ENCODE measurements at places on chromosomes 16 and 17. TPM values are rescaled to one million over a fixed set of nuclear protein-coding genes. Genes with fewer than 3 reads are reported as not detected.
A peak's percentile ranks its signal among the peaks of the same experiment; 100 is the strongest.

GRCh38 chr16:62870554-62870953 lies 834.3 kb upstream of the CDH8 start:
- DNase-seq: no peak

- no peak for DNase-seq
Observed at GRCh38 chr16:57775661-57776469, 26.4 kb downstream of the KIFC3 start.

GRCh38 chr16:72202014-72202413 lies 30.1 kb upstream of the PMFBP1 start:
- no peak for DNase-seq

DNA sequence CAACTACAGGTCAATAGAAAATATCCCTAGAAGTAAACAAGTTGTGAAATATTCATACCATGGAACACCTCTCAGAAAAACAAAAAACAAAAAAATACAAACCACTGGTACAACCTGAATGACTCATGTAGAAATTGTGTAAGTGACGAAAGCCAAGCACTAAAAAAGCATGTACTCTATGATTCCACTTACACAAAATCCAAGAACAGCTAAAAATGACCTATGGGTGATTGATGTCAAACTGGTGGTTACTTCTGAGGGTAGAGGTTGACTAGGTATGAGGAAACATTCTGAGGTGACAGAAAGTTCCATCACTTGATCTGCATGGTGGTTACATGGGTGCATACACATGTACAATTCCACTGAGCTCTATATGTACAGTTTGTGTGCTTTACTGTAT lies 31.1 kb downstream of the DHRS7C start:
- DNase-seq: no peak

DNA sequence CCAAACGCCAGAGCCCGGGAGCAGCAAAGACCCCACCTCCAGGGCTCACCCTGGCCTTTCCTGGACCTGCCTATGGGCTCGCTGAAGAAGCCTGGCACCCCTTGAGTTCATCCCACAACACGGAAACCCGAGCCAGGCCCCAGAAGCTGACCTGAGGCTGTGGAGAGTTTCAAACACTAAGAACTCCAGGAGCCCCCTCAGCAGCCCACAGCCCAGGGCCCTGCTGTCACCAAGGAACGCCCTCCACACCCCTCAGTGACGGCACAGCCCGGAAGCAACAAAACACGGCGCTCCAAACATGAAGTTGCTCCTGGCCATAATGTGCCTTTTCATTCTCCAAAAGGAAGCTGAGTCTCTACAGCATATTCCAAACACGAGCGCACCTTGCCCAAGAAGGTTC lies 9.2 kb downstream of the SLC38A10 start:
- DNase-seq: no peak

GRCh38 chr17:80101946-80102663 lies 724 bp downstream of the GAA start:
- no peak for DNase-seq

- DNase-seq: no peak
Observed at GRCh38 chr16:57679767-57680482, 11.8 kb downstream of the ADGRG3 start.

DNA sequence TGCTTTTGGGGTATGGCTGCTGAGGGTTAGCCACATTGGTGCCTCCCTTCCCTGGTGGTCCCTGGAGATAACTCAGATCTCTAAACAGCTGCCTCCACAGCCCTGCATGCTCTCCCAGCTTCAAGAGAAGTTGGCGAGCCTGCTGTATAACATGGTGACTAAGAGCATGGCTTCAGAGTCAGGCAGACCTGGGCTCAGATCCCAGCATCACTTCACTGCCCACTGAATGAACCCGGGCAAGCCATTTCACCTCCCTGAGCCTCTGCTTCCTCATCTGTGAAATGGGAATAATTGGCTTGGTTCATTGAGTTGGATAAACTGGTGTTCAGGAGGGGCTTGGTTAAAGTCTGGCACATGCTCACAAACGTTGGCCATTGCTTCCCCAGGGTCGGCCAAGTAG lies 16.6 kb downstream of the KIF1C start:
- no peak for DNase-seq

DNA sequence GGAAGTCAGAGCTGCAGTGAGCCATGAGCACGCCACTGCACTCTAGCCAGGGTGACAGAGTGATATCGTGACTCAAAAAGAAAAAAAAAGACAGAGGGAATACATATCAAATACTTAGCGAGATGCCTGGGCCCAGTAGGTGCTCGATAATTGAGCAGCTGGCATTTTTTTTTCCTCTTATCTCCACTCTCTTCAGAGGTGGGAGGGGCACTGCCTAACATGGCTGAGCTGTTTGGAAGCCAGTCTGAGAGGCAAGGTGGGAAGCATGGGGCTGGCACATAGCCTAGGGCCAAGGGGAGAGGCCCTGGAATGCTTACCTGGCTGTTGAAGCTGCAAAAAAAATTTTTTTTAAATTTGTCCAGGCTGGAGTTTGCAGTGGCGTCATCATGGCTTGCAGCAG lies 38.4 kb downstream of the HIC1 start:
- no peak for DNase-seq

- DNase-seq: no peak
Observed at GRCh38 chr16:56990407-56991286, 1.3 kb downstream of the NLRC5 start.

- DNase-seq: no peak
Observed at GRCh38 chr16:12062343-12063003, 85.9 kb downstream of the SNX29 start.

GRCh38 chr16:88064011-88064888 lies 113.0 kb downstream of the BANP start:
- no peak for DNase-seq

GRCh38 chr17:42407289-42407836 lies 15.7 kb downstream of the CAVIN1 start:
- DNase-seq: peak; percentile 72

GRCh38 chr16:14658063-14658462 lies 25.3 kb downstream of the BFAR start:
- DNase-seq: peak; percentile 6

DNA sequence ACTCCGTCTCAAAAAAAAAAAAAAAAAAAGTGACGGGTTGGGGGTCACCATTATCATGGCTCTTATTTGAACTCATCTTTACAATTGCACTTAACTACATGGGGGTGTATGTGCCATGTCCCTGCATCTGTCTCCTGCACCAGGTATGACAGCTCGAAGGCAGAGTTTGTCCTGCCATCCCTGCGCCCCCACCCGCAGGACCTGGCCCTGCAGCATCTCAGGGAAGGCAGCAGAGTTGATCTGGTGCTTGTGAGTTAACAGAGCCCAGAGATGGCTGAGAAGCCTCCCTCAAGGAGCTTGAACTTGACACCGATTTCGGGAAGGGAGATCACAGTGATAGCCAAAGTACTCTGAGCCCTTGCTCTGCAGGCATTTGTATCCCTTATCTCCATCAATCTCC lies 44.8 kb downstream of the C16orf82 start:
- DNase-seq: no peak

GRCh38 chr16:2598723-2599122 lies 60.9 kb downstream of the PDPK1 start:
- DNase-seq: no peak

DNA sequence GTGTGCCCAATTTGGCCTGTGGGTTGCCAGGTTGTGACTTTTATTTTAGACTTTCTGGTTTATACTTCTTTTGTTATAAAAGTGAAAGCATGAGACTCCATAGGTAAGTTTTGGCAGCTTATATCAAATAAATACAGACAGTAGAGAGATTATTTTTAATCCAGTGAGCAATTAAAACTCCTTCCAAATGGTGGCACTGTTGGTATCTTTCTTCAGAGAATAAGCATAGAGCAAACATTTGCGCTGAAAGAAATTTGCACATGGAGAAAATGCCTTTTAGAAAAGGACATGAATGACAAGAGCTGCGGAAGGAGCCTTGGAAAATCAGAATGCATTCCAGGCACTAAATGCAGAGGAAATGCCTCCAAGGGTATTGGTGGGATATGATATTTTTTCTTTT lies 46.1 kb upstream of the DNAJA2 start:
- no peak for DNase-seq

DNA sequence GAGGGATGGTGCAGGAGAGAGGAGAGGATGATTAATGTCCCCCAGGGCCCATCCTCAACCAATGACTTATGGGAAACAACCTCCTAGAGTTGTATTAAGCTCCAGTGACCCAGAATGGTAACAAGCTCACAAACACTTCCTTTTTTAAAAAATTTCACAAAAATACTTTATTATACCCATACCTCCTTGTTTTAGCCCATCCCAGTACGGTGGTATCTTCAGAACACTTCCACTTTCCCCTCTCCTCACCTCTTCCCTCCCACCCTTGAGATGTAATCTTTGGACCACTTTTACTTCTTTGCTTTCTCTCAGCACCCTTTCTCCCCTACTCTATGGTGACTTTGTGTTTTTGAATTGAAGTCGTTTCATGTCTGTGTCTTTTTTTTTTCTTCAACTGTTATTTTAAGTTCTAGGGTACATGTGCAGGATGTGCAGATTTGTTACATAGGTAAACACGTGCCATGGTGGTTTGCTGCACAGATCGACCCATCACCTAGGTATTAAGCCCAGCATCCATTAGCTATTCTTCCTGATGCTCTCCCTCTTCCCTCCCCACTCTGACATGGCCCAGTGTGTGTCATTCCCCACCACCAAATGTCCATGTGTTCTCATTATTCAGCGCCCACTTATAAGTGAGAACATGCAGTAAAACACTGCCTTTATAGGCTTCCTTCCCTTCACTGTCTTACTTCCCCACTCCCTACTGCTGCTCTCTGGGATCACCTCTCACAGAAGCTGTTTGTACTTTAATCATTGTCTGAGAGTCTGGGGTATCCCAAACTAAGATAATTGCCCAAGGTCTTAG lies 124.5 kb downstream of the PRKCB start:
- peak; percentile 34 for DNase-seq

DNA sequence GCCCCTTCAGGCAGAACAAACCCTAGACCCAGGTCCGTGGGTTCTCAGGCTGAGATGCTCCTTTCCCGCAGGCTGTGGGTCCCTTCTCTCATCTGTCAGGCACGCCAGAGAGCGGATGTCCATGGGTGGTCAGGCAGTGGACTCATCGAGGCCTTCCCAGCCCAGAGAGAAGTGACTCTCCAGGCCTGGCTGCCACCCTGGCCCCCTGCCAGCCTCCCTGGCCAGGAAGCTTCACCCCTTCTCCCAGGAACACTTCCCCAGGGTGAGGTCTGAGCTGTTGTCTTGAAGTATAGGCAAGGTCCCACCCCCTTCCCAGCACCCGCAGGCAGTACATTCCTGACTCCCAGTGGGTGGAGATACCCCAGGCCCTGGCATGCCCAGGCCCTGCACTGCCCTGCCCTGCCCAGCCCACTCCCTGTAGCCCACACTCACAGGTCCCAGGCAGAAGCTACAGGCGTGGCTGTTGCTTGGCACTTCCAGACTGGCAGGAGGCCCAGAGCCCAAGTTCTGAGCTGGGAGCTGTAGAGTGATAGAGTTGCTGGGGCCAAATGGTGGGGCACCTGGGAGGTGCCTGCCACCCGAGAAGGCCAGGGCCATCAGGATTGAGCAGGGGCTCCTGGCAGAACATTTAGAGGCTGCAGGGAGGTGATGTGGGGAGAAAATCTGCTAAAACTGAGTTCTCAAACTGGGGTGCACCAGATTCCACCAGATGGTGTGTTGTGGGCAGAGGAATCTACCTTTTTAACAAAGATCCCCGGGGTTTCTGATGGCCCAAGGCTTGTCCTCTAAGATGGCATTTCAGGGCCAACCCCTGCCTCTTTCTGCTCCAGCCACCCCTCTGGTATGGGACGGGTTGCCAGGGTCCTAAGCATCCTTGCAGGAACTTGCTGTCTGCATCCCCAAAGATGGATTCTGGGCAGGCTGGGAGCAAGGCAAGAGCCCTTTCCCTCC lies 6.7 kb downstream of the ITGA3 start:
- DNase-seq: no peak

DNA sequence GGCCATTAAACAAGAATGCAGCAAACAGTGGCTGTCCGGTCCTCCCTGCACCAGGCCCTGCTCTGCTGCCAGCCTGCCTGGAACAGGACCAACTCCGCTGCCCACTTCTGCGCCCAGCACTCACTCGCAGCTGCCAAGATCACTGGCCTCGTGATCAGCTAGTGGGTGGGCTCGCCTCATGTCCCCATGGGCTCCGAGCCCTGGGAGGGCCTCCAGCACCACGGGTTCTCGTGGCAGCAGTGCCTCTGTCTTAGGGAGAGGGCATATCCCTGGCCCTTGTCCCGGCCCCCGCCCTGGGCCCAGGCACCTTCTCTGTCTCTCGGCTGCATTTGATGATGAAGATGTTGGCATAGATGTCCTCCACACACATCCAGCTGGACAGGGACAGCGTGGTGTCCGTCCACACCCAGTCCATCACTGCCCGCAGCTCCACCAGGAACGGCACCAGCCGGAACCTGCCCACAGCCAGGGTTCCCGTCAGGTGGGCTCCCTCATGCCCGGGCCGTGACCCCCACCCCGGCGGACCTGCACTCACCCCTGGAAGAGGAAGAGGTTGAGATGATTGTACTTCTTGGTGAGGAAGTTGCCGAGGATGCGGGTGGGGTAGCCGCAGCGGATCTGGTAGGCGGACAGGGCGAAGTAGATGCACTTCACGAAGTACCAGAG lies 13.1 kb downstream of the CTU2 start:
- no peak for DNase-seq

- DNase-seq: no peak
Observed at GRCh38 chr17:61770043-61770442, 93.3 kb downstream of the BRIP1 start.

- DNase-seq: no peak
Observed at GRCh38 chr17:76432004-76432403, 20.9 kb downstream of the UBE2O start.

Gene C17orf100
- total RNA-seq: 1.5 TPM

Gene FBXL19
- 13.0 TPM for total RNA-seq

Gene ACSM2B
- total RNA-seq: not detected

Gene OR3A3
- not detected for total RNA-seq

Gene COPZ2
- total RNA-seq: 0.59 TPM

Gene CPSF4L
- not detected for total RNA-seq

Gene LLGL2
- total RNA-seq: 44.1 TPM

Gene B3GNT9
- total RNA-seq: 3.4 TPM

Gene MT1M
- not detected for total RNA-seq

Gene METRNL
- 22.7 TPM for total RNA-seq

Gene CDH3
- total RNA-seq: 0.32 TPM

All from CD4-positive, CD25-positive, alpha-beta regulatory T cell (primary cell).